Cortex of kidney (tissue), 1 donor: ENCODE measurements at places on chromosomes 12 and 14.

DNA sequence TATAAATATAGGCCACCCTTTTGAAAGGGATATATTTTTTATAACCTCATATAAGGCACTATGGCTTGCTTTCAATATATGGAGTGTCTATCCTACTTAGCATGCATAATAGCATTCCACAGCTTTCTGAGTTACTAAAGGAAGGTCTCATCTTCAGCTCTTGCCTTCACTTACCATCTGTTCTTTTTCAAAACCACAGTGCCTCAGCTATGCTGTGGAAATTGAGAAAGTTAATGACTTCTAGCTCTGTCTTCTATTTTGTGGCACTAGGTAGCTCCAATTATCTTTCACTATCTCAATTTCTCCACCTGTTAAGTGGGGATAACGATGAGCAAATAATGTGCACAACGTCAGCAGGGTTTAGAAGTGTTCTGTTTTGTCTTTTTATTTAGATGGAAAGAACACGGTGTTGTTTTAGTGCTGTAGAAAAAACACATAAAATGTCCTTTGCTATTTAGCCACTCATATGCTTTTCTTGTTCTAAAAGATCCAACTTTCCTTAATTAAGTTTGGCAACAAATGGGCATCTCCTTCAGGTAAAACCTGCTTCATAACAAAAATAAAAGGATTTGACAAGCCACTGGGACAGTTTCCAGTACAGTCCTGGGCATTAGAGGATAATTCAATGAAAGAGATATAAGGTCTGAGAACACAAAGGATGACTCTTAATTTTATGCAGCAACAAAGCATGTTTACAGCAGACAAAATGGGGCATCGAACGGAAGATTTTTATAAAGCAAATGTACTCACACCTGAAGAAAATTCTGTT, 462.0 kb upstream of the SYT1 start:
- no peak for DNase-seq

DNA sequence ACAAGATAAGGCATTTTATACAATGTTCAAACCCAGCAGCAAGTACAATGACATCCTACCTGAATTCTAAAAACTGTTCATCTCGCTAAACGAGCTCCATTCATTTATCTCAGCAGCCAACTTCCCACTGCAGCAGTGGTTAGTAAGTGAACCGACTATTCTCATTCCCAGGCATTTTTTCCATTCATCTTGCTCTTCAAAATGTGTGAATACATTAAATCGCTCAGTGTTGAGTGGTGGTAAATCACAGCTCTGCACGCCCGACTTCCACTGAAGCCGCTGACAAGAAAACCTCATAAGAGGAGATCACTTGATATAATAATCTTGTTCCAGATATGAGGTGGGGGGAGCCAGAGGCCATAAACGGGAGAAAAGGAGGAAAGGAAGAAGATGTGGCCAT, 746.2 kb upstream of the USP15 start:
- DNase-seq: no peak

DNA sequence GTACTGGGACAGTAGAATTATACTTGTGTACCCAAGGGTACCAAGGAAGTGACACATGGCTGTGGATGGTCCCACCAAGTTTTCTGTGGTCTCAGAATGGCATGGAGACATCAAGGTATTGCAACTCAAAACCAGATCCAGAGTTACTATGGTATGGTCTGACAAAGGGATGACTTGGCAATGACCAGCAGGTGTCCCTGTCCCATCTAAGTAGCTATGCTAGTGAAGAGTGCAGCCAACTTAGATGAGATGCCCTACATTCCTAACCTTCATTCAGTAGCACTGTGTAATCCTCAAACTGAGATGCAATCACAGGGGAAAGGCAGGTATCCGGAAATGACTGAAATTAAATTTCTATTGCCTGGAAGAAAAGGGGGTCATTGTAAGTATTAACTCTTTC, 188.7 kb upstream of the TMEM260 start:
- no peak for DNase-seq

DNA sequence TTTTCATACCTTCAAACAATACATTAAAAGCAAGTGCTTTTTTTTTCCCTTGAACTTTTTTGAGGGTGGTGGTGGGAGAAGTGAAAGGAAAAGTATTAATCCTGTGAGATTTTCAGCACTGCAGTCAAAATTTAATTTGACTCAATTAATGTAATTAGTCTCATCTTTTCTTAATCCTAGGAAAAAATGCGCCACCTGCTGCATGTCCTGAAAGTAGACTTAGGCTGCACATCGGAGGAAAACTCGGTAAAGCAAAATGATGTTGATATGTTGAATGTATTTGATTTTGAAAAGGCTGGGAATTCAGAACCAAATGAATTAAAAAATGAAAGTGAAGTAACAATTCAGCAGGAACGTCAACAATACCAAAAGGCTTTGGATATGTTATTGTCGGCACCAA, 52.2 kb downstream of the SPATA7 start:
- no peak for DNase-seq

DNA sequence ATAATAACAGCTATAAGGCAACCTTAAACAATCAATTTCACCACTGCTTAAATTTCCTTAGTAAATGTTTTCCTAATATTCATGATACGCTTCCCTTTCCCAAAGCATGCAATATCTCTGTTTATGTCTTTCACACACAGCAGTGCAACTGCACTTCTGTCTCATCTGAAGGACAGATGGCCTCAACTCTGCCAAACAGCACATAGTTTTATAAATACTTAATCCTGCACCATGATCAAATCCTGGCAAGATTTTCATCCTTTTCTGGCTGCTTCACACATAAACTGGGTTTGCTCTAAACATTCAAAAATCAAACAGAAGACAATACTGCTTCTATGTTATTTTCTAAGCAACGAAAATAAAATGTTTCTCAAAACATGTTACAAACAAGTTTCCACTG, 266.3 kb downstream of the ITPR2 start:
- DNase-seq: no peak

GRCh38 chr12:111842556-111843396, 748 bp downstream of the MAPKAPK5 start:
- DNase-seq: no peak

DNA sequence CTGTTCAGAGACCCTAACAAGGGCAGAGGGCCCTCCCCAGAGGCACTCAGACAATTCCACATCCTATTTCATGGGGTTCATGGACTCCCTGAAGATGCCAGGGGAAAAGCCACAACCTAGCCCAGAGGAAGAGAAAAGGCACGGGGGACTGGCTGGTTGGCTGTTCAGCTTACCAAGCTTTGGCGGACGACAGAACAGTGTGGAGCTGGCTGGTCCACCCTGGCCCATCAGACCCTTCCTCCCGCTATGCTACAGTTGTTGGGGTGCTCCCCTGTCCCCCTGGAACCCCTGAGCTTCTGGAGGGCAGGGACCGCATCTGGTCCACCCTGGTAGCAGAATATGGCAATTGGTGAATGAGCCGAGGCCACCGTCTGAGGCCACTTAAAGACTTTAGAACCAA, 6.3 kb downstream of the TESC start:
- no peak for DNase-seq

DNA sequence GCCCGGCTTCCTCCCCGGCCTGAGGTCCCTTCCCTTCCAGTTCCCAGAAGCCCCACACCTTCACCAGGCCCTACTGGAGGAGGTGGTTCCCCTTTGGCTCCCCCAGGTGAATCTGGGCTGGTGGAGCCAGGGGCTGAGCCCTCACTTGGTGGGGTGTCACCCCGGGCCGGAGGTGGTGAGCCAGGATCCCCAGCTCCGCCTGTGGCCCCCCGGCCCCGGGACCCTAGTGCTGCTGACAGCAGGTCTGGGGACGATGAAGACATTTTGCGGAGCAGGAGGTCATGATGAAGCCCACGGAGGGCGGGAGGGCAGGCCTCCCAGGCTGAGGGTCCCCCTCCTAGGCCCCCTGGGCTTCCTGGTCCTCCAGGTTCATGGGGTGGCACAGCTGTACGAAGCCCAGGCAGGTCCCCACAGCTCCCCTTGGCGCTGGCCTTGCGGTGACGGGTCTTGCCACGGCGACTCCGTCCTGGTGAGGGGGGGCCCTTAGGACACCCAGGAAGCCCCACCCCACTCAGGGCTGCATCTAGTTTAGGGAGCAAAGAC, 16.6 kb downstream of the MAP3K12 start:
- no peak for DNase-seq

GRCh38 chr12:80861641-80862378, 75.9 kb downstream of the LIN7A start:
- DNase-seq: no peak
